Stimulated activated naive CD8-positive, alpha-beta T cell treated with anti-CD3 and anti-CD28 coated beads, Interleukin-15, amount 100 ng/mL, for 72 hours (primary cell): ENCODE measurements at places on chromosomes 4 and X.
A peak's percentile ranks its signal among the peaks of the same experiment; 100 is the strongest.

GRCh38 chr4:184348311-184349233, 125.8 kb downstream of the IRF2 start:
- DNase-seq, result no peak

GRCh38 chr4:71293705-71294104, 45.1 kb upstream of the SLC4A4 start:
- no peak for DNase-seq

- DNase-seq, result no peak
Observed at GRCh38 chr4:84837751-84838150, 128.7 kb downstream of the WDFY3 start.

DNA sequence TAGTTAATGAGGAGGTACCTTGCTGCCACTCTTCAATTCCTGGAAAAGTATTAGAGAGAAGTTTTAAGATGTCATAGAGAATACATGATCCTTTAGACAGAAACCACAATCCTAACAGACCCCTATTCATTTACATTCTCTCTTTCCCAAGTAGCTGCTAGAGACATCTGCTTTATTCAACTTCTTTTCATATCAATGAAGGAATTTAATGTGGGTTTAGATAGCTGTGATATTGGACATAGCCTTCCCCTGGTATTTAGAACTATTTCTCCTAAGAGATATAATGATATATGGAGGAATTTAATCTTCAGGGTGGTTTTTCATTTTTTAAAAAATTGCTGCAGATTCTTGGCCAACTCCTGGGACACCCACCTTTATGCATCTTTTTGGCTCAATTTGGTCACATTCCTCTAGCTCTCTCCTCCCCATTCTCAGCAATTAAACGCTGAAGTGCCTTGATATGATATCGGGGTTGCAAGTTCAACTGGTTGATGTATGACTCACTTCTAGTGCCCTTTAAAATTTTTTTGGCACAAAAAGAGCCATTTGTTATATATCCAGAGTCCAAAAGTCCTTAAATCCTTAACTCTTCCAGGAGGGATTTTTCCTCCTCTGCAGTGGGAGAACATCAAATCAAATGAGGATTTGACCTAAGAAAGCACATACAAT, 57.6 kb downstream of the DOCK11 start:
- no peak for DNase-seq

- DNase-seq, result no peak
Observed at GRCh38 chr4:88779431-88779830, 81.8 kb upstream of the NAP1L5 start.

GRCh38 chrX:152139589-152139988, 1.2 kb upstream of the MAGEA10 start:
- no peak for DNase-seq

DNA sequence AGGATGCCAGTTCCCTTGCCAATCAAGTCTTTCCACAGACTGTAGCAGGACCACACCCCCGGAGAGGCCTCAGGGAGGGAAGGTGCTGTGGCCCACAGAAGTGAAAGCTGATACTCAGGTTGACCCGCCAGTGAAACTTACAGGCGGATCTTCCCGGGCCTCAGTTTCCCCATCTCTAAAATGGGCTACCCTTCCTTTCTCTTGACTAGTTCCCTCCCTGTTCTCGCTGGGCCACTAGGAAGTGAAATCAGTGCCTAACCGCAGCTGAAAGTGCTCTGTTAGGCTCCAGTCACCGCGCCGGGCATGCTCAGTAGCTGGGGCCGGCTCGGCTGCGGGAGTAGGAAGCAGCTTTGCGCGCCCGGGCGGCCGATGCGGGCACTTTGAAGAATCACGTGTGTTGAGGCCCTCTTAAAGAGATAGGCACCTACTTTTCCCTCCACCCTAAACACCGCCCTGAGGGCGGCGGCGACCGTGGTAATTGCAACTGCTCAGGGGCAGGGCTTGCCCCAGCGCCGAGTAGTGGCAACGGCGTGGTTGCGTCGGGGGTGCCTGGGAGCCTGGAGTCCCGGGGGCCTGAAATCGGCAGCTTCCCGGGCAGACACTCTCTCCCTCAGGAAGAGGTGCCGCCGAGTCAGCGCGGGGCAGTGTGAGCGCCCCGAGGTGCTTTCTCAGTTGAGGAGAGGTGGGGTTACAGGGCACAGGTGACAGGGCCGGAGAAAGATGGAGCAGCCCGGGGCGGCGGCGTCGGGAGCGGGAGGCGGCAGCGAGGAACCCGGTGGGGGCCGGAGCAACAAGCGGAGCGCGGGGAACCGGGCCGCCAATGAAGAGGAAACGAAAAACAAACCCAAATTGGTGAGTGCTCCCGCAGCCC, at the start of gene DIAPH2:
TSS of gene DIAPH2 (plus strand) at position 504 of the 871 bp plus-strand sequence.
- DNase-seq, result peak; percentile 82

DNA sequence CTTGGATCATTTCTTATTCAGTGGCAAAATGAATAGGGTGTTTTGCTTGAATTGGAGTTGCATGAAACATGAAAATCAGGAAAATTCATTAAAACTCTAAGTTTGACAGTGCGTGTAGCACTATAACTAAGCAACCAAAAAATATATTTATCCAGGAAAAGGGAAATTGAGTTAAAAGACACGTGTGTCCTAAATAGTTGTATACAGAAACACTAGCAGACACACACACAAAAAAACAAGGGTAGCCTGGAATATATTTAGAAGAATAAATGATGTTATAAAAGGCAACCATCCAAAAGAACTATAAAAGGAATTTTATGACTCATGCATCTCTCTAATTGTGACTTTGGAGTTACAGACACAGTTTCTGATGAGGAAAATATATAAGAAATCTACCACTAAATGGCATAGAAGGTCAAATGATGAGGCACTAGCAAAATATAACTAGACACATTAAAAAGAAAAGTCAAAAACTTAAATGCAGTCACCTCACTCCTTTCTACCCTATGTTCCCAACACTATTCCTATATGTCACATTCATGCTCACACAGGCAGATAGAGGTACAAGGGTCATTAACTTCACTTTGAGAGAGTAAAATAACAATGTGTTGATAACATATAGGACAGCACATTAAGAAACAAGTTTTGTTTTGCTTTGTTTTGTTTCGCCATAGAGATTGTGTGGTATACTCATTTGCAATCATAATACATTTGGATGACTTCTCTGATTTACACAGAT, 793.6 kb upstream of the INTU start:
- DNase-seq, result no peak

- DNase-seq, result no peak
Observed at GRCh38 chr4:104418286-104418685, 76.4 kb downstream of the CXXC4 start.

- DNase-seq, result no peak
Observed at GRCh38 chr4:112184438-112184837, 39.2 kb downstream of the FAM241A start.

DNA sequence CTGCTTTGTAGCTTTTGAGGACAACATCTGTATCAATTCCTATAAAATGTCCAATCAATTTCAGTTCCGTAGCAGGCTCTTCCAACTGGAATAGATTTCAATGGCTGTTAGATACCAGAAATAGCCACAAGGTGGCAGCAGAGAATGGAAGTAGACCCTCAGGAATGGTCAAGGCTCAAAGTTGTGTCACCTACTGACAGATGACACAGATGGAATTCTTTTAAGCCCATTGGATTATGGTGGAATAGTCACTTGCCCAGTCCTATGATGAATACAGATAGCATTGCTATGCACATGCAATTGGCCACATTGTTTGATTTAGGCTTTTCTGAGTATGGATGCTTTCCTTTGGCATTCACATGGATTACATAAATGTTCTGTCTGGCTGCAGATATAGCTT, 130.4 kb upstream of the RADX start:
- peak; percentile 11 for DNase-seq

GRCh38 chrX:110415440-110416170, 57.0 kb downstream of the RTL9 start:
- DNase-seq, result no peak
